ENCODE measurements at places on chromosomes 2 and 18.

DNA sequence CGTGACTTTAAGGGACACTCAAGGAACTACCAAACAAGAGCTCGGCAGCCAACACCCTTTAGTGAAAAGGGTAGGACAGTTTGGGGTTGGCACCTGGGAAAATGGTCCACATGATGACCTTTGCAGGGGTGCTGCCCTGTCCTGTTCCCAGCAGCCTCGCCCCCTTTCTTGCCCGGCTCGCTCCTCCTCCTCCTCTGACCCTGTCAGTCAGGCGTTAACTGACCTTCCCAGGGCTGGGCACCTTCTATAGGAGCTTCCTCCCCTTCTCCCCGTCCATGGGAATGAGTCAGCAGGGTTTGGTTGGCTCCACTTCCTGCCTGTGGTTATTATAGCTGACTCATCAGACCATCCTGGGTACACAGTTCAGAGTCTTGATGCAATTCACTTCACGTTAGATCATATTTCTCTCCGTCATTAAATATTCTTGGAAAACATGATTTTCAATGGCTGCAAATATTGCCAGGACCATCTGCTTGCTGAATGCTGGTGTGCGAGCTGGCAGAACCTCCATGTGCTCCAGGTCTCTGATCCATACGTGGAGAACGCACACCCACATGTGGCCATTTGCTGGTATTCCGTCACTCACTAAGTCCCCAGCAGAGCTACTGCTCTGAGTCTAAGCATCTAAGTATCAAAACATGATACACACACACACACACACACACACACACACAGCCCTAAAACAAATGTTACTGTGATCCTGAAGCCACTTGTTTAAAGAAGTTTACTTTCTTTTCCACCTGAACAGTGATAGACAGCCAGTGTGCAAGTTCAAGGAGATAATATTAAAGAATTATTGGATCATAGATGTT, 185.0 kb downstream of the ANAPC1 start:
- no peak for DNase-seq

DNA sequence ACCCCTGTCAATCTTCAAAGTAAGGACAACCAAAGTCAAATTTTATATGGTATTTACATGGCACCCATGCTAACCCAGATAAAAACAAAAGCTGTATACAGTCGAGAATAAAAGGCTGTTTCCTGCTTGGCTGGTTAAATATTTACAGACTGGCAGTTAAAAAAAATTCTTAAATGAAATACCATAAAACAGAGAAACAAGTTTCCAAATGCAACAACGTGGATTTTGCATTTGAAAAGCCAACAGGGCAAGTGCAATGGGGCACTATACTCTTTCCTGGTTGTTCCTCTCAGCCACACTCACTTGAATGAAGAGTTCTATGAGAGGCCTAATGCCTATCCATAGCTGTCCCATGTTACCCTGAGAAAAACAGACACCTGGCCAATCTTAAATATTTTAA, 6.1 kb upstream of the NR4A2 start:
- DNase-seq = no peak

GRCh38 chr2:173874894-173875237, 90.3 kb downstream of the SP3 start:
- DNase-seq = no peak

DNA sequence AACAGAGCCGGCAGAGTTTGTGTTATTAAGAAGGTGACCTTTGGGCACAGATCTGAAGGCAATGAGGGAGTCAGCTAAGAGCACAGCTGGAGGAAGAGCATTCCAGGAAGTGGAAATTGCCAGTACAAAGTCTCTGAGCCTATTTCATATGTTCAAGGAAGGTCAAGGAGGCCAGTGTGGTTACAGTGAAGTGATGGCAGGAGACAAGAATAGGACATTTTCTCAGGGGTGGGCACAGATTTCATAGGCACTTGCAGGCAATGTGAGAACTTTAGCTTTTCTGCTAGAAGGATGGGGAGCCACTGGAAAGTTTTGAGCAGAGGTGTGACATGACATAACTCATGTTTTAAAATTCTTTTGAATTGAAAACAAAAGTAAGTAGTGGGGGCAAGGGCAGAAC, 50.3 kb downstream of the ARHGAP25 start:
- no peak for DNase-seq

DNA sequence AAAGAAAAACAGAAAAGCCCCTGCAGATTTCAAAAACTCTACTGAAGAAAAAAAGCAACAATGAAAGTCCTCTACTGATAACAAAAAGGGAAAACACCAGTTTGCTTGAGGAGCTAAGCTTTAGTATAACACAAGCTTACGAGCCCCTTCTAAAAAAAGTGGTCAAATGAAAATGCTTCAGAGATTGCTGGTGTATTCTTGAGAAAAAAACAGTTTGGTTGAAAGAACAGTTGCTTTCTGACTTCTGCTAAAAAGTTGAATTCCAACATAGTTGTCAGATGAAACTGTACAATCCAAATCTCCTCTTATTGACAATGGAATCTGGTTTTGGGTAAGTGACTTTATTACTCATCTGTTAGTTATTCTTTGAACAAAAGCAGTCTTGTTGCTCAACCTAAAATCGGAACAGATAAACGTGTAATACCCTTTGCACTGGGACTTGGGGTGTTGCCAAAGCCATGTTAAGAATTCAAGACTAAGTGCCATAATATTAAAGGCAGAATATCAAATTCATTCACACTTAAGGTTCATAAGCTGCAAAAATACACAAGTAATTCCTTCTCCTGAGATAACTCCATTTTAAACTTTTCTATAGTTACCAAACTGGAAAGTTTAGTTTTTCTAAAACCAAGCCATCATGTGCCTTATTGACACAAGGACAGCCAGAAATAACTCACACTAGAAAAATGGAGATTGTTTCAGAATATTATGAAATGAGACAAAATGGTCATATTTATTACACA, 45.3 kb upstream of the SPAG16 start:
- DNase-seq = no peak

DNA sequence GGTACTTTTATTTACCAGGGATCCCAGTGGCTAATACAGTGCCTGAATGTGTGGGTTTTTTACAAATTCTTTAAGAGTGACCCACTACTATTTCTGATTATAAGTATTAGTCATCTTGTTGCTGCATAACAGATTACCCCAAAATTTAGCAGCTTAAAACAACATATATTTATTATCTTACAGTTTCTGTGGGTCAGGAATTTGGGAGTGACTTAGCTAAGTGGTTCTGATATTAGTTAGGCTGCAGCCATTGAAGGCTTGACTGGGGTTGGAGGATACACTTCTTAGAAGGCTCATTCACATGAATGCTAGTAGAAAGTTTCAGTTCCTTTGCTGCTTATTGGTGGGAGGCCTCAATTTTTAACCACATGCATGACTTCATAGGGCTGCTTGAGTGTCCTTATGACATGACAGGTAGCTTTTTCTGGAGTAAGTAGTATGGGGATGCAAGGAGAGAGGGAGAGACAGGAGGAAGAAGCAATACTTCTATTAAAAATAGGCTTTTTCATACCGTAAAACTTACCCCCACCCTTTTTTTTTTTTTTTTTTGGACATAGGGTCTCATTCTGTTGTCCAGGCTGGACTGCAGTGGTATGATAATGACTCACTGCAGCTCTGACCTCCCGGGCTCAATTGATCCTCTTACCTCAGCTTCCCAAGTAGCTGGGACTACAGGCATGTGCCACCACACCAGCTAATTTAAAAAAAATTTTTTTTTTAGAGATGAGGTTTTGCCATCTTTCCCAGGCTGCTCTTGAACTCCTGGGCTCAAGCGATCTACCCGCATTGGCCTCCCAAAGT, 13.3 kb upstream of the POLE4 start:
- no peak for DNase-seq

GRCh38 chr2:12044857-12045256, 298.4 kb downstream of the LPIN1 start:
- DNase-seq = no peak

- no peak for DNase-seq
Measured at GRCh38 chr18:47417807-47418206, 166.3 kb upstream of the SKOR2 start.

- no peak for DNase-seq
Measured at GRCh38 chr18:7793100-7793499, 226.0 kb downstream of the PTPRM start.

DNA sequence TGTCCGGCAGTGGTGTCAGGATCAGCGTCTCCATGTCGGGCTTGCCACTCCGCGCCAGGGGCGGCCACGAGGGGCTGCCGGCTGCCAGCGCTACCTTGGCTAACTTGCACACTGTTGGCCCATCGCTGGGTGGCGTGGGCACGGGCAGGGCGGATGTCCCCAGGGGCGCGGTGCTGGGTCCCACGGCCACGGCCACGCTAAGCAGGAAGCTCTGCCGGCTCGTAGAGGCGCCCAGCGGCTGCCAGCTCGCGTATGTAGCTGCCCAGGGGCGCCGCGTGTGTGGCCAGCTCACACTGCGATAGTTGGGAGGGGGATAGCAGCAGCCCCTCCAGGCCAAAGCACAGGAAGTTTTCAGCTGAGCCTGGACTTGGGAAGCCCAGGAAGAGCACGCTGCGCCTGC, 249.4 kb downstream of the ANKRD30B start:
- no peak for DNase-seq

DNA sequence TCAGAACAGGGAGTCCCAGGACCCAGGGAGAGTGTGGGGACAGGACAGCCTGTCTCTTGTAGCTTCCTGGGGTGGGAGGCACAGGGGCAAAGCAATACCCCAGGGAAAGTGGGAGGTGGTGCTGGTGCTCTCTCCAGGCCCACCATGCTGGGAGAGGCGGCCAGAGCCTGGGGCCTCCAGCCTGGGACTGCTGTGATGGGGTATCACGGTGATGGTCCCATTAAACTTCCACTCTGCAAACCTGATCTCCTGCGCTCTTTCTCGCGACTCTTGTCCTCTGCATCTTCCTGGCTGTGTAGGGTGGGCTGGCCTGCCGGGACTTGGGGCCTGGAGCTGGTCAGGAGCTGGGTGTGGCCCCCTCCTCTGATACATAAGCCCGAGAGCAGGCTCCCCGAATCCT, 8.0 kb upstream of the CAPN10 start:
- DNase-seq = no peak

GRCh38 chr2:111624411-111625156, 259.4 kb downstream of the ANAPC1 start:
- no peak for DNase-seq

DNA sequence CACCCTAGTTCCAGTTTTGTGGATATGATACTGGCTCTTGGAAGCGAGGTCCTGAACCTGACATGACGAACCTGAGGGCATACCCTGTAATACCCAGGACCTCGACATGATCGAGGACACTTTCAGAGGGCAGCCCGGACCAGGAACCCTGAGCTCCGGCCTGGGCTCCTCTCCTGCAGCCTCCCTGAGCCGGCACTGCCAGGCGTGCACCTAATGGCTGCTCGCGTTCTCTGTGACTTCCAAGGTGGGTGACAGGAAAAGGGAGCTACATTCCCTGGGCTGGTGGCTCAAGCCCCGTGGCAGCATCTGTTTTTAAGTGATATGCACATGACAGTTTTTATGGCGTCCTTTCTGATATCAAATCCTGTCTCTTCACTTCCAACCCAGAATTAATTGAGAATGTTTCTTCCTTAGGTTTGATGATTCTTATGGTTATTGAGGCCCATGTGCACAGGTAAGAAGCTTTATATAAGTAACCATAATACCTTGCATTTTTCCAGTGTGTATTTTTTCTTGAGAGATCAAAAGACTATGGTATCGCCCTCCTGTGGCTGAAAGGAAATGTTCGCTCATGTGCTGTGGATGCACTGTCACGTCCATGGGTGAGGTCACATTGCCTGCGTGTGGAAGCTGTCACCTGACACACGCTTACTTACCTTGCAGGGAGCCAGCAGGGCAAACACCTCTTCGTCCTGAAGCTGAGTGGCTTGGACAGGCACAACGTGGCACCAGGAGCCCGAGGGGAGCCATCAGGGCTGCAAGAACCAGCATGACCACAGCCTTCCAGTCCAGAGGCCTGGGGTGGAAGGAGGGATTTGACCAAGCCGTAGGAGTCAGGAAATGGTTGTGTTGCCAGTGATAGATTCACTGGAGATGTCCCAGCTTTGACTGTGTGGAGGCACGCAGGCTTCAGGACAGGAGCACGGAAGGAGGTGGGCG, 367.4 kb upstream of the MYT1L start:
- DNase-seq = peak; percentile 13

DNA sequence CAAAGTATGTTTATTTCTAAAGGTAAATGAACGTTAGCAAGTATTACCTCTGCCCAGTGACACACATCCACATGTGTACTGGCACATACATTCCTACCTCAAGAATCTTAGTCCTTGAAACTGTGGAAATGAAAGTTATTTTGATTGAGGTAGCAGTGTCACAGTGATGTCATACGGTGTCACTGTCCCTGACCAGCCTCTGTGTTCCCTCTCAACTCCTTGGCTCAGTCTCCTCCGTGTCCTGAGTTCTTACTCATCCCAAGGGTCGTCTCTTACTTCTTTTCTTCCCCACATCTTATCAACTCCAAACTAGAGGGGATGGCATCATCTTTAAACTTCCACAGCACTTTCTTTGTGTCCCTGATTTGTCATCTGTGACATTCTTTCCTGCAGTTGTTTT, 3.3 kb downstream of the NCK2 start:
- DNase-seq = no peak

DNA sequence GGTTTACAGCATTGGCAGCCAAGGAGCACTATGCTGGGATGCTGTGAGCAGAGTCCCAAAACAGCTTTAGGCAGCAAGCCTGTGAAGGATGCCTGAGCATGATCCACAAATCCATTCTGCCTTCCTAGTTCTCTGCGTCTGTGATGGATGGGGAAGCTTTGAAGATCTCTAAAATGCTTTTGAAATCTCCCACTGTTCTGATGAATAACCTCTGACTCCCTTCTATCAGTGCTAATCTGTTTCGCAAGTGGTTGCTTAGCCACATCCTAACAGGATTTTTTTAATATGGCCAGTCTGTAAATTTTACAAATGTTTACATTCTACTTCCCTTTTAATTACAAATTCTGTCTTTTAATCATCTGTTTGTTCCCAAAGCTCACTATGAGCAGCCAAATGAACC, 319.2 kb downstream of the GULP1 start:
- DNase-seq = no peak

- no peak for DNase-seq
Measured at GRCh38 chr18:7668392-7668791, 101.3 kb downstream of the PTPRM start.

DNA sequence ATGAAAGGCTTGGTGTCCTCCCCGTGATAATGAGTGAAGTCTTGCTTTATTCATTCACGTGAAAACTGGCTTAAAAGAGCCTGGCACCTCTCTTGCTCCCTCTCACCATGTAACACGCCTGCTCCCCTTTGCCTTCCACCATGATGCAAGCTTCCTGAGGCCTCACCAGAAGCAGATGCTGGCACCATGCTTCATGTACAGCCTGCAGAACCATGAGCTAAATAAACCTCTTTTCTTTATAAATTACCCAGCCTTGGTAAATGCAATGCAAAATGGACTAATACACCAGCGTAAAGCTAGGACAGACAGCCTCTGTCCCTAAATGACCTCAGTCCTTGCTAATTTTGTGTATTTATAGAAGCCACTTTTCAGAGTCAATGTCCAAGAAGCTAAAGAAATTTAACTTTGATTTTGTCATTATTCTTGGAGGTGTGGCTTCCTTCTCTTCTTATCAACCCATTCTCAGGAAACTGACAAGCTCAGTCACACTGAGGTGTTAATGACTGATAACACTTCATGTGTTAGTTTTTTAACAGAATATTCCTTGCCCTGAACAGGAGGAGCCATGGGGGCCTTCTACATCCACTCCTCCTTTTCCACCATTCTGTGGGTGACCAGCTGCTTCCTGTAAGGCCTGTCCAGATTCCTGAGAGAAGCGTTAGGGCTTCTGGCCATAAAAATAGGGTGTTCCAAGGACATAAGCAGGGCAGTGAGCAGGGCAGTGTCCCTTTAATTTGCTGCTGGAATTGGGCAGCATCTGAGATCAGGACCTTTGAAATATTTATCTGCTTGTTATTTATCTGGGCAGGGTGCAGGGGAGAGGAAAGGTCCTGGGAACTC, 38.0 kb upstream of the EPAS1 start:
- no peak for DNase-seq

GRCh38 chr2:240510513-240511210, 47.1 kb downstream of the ANKMY1 start:
- no peak for DNase-seq
